ENCODE measurements at places on chromosomes 13 and 19.

DNA sequence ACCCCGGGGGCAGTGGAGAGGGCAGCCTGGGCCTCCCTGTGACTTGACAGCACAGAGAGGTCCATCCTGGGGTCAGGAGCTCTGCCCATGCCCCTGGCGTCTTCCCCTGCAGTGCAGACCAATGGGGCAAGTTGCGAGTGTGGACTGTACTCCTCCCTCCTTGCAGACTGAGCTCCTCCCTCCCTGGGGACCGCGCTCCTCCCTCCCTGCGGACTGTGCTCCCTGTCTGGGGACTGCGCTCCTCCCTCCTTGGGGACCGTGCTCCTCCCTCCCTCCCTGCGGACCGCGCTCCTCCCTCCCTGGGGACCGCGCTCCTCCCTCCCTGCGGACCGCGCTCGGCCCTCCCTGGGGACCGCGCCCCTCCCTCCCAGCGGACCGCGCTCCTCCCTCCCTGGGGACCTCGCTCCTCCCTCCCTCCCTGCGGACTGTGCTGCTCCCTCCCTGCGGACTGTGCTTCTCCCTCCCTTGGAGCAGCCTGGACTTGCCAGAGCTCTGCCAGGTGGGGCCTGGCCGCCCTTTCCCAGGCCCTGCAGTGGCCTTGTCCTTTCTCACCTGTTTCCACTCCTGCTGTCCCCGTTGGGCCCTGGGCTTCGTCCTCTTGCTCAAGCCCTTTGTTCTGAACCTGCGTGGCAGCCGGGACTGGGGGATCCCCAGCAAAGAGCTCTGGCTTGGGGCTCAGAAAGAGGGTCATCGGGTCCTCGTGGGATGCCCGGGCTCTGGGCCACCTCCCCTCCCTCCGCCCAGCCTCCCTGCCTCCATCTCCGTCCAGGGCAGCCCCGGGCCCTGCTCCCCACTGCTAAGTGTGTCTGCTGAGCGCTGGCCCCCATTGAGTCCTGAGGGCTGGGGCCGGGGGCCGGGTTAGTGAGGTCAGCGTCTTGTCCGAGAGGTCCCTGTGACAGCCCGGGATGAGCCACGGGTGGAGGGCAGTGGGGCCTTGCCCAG, 6.8 kb downstream of the GAMT start:
- DNase-seq = no peak

GRCh38 chr13:90787007-90787406, 560.5 kb upstream of the MIR17HG start:
- no peak for DNase-seq

DNA sequence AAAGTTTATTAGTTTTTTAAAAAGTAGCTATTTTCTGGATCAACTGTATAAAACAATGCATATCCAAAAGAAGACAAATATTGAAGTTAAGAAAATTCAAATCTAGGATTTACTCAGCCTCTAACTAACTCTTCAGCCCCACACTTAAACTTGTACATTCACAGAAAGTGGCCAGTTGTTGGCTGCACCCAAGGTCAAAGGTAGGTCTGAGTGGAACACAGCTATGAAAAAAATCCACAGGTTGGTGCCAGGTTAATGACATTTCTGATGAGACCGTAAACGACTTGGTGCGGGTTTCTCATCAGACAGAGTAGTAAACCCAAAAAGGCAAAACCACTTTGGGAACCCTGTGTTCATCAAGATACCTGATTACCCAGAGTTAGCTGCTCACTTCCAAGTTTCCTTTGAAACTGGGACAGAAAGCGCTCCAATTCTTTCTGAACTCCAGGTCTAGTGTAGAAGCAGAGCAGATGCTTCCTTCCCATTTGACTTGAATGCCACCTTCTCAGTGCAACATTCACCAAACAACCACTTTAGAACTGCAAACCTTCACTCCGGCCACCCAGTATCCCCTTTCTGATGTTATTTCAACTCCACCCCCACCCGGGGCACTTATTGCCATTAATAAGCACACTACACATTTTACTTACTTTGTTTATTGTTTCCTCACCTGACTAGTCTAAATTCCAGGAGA, 208.3 kb upstream of the STARD13 start:
- no peak for DNase-seq

DNA sequence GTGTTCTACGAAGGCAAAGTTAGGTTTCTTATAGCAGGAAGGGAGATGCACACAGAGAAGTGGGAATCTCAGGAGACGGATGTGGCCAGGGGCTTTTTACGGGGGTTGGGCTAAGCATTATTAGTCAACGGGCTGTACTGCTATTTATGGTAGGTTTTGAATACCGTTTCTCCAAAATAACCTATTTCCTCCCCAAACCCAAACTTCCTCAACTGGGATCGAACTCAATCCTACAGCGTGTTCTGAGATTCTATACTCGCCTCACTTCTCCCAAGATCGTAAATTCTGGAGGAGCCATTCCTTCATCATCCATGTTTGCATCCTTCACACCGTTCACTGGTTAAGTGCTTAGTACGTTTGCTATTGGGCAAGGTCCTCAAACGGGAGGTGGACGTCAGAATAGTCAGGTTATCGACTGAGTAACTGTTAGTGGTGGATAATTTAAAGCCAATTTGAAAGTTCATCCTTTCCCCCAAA, 1.2 kb upstream of the TRIM13 start:
- no peak for DNase-seq

GRCh38 chr13:29411481-29411880, 184.0 kb downstream of the SLC7A1 start:
- DNase-seq = no peak

- DNase-seq = no peak
Observed at GRCh38 chr13:79614250-79614918, 133.4 kb downstream of the NDFIP2 start.

DNA sequence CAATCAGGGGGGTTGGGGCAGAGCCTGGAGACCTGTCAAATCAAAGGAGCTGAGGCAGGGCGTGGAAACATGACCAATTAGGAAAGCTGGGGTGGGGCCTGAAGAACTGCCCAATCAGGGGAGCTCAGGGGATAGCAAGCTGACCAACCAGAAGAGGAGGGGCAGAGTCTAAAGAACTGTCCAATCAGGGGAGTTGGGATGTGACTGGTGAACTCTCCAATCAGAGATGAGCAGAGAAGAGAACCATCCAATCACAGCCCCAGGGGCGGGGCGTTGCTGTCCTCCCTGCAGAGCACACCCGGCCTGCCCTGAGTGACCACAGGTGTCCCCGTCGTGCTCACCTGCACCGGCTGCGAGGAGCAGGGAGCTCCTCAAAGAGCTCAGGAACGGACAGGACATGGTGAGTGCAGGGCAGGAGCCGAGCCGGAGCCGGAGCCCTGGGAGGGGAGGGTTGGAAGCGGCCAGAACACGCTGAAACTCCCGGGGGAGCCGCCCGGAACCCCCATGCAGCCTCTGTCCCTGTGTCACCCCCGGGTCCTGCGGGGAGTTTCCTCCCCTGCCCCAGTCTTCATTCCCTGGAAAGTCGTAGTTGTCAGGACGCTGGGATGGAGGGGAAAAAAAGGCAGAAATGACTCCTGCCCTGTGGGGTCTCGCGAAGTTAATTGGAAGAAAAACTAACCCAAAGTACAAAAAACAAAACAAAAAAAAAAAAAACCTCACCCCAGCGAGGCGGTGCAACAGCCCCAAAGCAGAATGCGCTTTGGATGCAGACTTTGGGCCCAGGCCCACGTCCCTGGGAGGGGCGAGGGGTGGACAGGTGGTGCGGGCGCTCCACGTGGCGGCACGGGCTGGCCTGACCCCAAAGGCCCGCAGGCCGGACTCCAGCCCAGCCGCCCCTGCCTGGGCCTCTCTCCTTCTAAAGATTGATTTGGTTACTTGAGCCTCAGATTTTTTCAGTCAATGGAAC, at the start of gene ZNF556:
ZNF556 (plus strand) TSS at position 311 of the 967 bp plus-strand sequence; CDS start at position 398, 87 bp downstream.
- DNase-seq = no peak

GRCh38 chr19:46384396-46384795, 29.0 kb downstream of the CCDC8 start:
- no peak for DNase-seq

Data from activated gamma-delta T cell treated with Interleukin-2 at 50 U/mL for 16 hours (primary cell).